ENCODE measurements at places on chromosomes 4 and X.

GRCh38 chrX:127459790-127460189 is 592.4 kb downstream of the ACTRT1 start:
- DNase-seq, result no peak

GRCh38 chr4:143699331-143700045 is 987 bp downstream of the FREM3 start:
- DNase-seq, result no peak

DNA sequence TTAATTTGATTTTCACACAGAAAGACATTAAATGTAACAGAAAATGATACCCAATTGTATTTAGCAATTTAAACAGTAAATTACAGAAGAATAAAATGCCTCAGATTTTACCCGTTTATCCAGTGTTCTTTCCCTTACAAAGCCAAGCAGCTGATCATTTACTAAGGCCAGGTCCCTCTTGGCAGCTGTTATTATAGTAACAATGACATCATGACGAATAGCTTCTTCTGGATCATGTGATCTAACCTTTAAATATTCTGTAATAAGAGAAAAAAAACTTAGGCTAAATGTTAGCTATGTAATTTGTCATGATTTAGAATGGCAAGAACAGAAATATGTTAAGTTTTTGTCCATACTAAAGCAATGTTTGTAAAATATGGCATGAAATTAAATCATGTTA is 69.4 kb downstream of the PDS5A start:
- DNase-seq, result no peak

DNA sequence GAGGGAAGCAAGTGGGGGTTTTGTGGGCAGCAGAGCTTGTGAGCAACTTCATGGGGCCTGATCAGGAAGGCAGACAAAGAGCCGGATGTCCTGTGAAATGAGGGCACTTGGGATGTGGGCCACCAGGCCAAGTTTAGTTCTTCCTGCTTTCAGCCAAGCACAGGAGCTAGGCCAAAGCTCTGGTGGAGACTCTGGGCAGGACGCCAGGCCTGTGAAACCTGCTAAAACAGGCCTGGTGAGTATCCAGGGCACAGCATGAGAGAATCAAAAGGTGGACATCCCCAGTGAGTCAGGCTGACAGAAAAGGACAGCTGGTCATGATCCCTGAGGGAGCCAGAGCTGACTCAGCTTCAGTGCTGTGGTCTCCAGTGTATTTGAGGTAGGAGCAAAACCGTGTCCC is 95.7 kb downstream of the NPNT start:
- DNase-seq, result no peak

GRCh38 chr4:102620697-102621497 is 119.7 kb downstream of the NFKB1 start:
- peak; percentile 30 for DNase-seq

GRCh38 chr4:15149839-15150592 is 147.7 kb downstream of the CPEB2 start:
- DNase-seq, result no peak

GRCh38 chr4:99790796-99791617 is 25.6 kb upstream of the DAPP1 start:
- DNase-seq, result no peak
